ENCODE measurements at places on chromosomes 5 and 9.

DNA sequence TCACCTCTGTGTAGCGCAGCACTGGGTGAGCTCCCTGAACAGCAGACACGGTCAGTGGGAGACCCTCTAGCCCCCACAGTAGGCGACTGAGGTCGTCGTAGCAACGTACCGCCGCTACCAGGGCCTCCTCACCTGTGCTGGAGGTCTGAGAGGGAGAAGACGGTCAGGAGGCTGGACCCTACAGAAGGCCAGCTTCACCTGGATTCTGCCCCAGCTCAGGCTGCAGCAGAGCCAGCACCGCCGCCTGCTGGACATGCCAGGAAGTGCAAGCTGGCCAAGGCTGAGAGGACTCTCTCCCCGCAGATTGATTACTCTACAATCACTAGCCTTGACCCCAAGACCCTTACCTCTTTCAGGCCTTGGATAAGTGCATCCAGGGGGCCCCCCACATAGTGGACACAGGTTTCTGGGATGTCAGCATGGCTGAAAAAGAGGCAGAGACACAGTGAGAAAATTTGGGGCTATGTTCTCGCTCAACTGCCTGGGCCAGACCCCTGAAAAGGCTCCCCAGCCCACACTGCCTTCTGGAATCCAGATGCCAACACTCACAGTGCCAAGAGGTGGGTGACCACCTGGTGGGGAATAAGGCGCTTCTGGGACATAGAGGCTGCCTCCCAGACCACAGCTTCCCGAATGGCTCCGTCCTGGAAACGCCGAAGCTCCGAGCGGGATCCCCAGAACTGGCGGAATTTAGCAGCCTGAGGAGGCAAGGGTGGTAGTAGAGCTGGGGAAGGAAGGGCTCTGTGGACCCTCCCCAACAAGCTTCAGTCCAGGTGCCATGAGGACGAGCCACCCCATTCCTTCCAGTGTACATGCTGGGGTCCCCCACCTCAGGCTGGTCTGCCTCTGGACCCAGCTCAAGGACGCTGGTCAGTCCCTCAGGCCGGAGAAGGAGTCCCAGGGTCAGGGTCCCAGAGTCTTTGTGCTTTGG is 6.9 kb downstream of the NOL6 start:
- DNase-seq: no peak

- DNase-seq: peak; percentile 43
Measured at GRCh38 chr9:60545346-60545877, 368.8 kb upstream of the SPATA31A5 start.

GRCh38 chr5:76622076-76622475 is 1.1 kb downstream of the F2RL2 start:
- DNase-seq: no peak

DNA sequence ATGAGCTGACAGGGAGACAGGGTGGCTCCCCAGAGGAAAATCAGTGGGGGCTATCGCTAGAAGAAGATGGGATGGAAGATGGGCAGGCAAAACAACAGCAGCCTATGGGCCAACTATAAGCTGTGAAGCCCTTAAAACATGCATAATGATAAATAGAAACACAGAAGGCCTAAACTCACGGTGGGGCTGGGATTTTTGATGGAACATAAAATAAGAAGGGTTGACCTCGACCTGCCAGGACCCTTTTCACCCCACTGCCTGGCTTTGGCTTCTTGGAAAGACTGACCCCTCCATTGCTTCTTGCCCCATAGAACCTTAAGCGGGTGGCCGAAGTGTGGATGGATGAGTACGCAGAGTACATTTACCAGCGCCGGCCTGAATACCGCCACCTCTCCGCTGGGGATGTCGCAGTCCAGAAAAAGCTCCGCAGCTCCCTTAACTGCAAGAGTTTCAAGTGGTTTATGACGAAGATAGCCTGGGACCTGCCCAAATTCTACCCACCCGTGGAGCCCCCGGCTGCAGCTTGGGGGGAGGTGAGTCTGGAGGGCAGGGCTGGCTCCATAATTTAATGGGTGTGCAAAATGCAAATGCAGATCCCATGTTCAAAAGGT is 36.5 kb upstream of the SAP30L start:
- DNase-seq: no peak

- peak; percentile 62 for DNase-seq
Measured at GRCh38 chr9:126151686-126152134, 174.9 kb upstream of the MVB12B start.

DNA sequence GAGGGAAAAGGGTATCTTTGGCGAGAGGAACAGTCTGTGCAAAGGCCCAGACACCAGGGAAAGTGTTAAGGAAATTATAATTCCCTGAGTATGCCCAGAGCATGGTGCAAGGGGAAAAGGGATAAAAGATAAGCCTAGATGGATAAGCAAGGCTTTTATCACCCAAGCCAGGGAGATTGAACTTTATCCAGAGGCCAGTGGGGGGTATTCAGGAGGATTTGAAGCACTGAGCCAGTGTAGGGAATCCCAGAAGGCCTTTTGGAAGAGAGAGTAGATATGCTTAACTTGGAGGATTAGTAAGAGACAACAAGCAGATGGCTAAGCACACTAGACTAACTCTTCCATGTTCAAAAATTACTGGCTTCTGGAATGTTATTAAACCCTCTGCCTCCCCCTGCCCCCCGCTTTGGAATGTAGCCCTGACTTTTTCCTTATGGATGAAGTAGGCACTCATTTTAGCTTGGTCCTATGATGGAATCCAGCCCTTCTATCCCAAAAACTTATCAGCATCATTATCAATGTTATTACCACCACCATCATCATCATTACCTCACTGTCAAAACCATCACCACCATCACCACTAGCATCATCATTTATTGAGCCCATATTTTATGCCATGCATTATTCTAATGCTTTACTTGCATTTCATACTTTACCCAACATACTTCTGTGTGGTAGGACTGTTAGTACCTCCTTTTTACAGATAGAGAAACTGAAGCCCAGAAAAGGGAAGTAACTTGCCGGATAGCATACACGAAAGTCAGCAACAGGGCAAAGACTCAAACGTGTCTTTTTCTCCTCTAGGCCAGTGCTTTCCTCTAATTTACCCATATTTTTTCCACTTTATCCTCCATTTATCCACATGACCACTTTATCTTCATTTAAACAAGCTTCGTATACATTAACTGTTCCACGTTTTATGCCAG is 237.0 kb downstream of the PAPPA start:
- no peak for DNase-seq

DNA sequence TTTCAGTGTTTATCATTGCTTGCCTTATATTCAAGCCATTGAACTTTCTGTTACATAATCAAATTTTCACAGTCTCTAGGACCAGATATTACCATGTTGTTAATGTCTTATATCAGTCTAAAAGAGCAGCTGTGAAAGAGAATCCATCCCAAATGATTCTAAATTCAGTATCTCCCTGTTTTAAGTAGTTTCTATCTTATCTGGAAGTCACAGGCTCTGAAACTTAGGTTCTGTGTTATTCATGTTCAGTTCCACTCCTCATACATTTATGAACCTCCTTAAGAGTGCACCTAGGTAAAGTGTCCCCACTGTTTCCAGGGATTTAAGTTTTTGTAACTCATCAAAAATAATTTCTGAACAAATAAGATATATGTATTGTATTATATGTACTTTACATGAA is 9.7 kb downstream of the LYRM7 start:
- DNase-seq: no peak

DNA sequence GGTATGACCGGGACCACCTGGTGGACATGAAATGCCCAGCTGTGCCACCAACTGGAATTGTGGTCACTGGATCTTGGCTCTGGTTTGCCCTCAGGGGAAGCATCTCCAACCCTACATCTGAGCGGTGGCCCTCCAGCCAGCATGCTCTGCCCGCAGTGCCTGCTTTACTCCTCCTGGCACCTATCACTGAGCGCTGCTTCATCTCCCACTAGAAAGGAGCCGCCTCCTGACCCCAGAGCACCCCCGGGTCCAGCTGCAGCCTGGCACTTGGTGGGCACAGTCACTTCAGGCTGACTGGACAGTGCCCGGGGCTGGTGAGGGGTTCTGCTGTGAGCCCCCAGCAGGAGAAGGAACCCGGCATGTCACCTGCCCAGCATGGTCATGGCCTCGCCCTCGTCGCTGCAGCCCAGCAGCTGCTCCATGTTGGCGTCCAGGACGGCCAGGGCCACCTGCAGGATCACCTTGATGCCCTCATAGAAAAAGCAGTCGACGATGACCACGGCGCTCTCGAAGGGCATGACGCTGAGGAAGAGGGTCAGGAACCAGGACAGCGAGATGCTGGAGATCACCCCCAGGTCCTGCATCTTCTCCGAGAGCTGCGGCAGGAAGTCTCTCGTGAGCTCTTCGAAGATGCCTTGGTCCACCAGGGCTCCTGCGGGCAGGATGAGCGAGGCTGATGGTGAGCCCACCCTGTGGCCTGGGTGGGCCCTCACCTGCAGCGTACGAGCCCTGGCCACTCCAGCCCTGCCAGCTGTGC is 16.1 kb upstream of the MRNIP start:
- no peak for DNase-seq

DNA sequence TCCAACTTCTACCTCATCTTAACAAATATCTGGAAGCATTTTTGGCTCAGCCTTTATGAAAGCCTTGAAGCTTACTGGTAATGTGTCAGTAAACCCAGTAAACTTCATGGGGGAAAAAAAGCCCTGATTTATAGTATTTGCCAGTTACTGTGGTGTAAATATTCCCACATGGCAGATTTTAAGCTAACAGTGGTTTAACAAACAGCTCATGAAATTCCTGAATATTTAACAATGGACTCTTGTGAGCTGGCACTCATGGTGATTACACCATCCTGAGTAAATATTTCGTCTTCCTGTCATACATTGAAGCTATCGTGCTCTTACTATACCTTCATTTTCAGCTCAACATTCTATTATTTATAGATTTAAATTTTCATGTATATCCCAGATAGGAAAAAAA is 57.0 kb upstream of the ACOT12 start:
- DNase-seq: no peak

GRCh38 chr9:87708986-87709728 is 16.8 kb upstream of the CTSL start:
- no peak for DNase-seq

- no peak for DNase-seq
Measured at GRCh38 chr5:19619571-19619970, 368.4 kb downstream of the CDH18 start.

GRCh38 chr9:83167126-83167525 is 104.2 kb upstream of the RASEF start:
- no peak for DNase-seq

GRCh38 chr9:3028535-3028934 is 184.6 kb upstream of the PUM3 start:
- no peak for DNase-seq

GRCh38 chr5:83641946-83642345 is 78.7 kb downstream of the HAPLN1 start:
- no peak for DNase-seq

- no peak for DNase-seq
Measured at GRCh38 chr9:89252651-89253267, 58.2 kb upstream of the CKS2 start.

- DNase-seq: peak; percentile 29
Measured at GRCh38 chr5:6435356-6435755, 13.3 kb upstream of the UBE2QL1 start.

- DNase-seq: no peak
Measured at GRCh38 chr5:127428276-127428675, 89.2 kb upstream of the PRRC1 start.

GRCh38 chr5:31452314-31452713 is 79.6 kb downstream of the DROSHA start:
- no peak for DNase-seq

DNA sequence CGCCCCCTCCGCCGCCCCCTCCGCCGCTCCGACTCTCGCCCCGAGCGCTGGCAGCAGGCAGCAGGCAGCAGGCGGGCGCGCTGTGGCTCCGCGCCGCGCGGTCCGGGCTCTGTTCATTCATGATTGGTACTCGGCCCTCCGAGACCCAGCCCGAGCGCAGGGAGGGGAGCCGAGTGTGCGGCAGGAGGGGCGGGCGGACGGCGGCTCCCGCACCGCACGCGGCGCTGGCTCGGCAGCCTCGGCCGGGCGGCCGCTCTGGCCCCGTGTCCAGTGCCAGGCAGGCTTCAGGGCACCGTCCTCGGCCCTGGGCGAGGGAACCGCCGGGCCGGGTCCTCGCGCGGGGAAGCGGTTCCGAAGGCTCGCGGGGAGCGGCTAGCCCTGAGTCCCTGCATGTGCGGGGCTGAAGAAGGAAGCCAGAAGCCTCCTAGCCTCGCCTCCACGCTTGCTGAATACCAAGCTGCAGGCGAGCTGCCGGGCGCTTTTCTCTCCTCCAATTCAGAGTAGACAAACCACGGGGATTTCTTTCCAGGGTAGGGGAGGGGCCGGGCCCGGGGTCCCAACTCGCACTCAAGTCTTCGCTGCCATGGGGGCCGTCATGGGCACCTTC is at the start of gene KCNIP1:
Gene KCNIP1, plus strand, starts transcription at position 31 of the 607 bp plus-strand sequence.
- no peak for DNase-seq

DNA sequence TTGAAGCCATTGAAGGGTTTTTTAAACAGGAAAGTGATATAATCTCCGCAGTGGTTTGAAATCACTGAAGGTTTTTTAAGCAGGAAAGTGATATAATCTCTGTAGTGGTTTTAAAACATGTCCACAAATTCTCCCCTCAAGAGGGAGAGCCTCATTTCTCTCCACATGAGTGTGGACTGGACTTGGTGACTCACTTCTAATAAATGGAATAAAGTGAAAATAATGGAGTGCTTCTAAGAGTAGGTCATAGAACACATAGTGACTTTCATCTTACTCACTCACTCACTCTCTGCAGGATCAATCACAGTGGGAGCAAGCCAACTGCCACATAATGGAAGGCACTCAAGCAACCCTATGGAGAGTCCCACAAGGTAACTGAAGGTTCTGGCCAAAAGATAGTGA is 12.0 kb downstream of the CTNNAL1 start:
- no peak for DNase-seq

GRCh38 chr9:1535051-1535450 is 480.1 kb upstream of the SMARCA2 start:
- DNase-seq: no peak

GRCh38 chr5:103808464-103809106 is 246.0 kb upstream of the NUDT12 start:
- DNase-seq: no peak

- no peak for DNase-seq
Measured at GRCh38 chr9:113223963-113224362, 2.6 kb downstream of the SLC31A1 start.

DNA sequence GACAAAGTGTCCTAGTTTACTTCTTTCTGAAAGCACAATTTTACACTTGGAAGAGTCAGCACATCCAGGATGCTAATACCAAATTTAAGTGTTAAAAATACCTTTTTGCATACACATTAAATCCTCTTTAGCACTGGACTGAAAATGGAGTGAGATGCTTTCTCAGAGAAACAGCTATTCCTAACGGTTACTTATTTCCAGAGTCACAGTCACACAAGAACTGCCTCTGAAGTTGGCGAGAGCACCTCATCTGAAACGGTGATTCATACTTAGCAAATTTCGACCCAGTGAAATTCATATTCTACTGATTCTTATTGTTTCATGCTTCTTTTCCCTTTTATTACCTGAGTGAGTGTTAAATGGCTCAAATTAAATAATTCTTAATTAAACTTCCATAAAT is 12.2 kb downstream of the CDH18 start:
- DNase-seq: no peak

Measured in coronary artery (tissue), 2 donors.